Endothelial cell of umbilical vein (primary cell): ENCODE measurements at places on chromosomes 3 and 15.

DNA sequence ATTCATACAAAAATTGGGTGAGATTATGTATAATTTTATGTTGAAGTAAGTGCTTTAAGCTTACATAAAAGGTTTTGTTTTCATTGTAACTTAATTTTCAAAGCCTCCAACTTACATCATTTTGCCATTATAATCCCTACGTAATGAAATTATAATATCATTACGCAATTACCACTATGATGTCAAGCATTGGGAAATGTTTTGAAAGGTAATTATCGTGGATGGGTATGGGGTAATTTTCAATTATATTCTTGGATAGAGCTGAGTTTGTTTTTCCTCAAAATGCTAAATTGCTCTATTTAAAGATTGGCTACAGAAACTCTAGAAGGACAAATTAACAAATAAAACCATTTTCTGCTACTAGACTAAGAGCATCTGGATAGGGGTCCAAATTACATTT is 80.2 kb upstream of the FAM3D start:
- DNase-seq: no peak

DNA sequence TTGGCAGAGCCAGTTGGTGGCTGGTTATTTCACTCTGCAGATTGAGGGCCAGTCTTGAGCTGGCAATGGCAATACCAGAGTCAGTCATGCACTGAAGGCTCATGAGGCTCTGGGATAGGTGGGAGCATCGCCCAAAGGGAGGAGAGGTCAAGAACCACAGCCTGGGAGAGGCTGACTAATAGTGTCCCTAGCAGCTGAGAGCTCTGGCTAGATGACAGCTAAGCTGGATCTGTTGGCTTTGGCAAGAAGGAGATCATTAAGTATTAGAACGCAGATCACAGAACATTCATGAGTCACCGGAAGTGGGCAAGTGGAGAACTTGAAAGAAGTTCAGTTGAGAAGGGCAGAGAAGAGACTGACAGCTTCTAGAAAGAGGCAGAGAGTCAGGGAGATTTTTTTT is 521.1 kb downstream of the NR2F2 start:
- DNase-seq: peak; percentile 43

DNA sequence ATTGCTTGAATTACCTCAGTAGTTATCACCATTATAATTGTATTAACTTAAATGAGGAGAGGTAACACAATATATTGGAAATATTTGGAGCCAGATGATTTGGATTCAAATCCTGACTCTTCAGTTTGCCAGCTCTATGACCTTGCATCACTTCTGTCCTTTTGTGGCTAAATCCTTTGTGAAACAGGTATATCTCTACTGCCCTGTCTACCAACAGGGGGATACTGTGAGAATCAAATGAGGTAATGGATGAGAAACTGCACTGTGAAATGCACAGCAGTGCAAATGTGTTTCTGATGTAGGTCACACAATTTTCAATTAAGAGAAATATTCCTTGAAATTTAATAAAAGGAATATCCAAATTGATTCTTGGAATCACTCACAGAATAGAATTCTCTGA is 58.8 kb downstream of the CCDC54 start:
- DNase-seq: no peak

GRCh38 chr15:57037548-57037947 is 119.1 kb downstream of the TCF12 start:
- DNase-seq: no peak

- peak; percentile 49 for DNase-seq
These were observed 181.0 kb downstream of the VPS13C start for GRCh38 chr15:61879219-61879618.

GRCh38 chr15:81108427-81108826 is 25.6 kb upstream of the CFAP161 start:
- peak; percentile 49 for DNase-seq

- no peak for DNase-seq
These were observed at the start of gene CDHR4 for GRCh38 chr3:49799761-49800160. TSS of gene CDHR4 (minus strand) at chr3:49799873. CDS start at chr3:49799812, 61 bp downstream.

DNA sequence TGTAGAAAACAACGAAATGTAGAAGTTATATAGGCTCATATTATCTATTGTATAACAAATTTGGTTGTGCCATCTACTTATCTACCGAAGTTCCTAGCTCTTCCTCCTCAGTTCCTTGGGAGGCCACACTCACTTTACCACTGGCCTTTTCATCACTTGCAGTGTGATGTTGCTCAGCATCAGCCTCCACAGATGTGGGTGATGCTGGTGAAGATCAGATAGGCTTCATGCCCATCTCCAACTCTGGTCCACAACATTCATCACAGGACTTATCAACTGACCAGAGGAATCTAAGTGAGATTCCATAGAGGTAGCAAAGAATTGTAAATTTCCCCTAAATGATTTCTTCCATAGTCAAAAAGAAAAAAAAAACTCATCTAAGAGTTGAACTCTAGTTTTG is 8.4 kb downstream of the CD200 start:
- DNase-seq: no peak

DNA sequence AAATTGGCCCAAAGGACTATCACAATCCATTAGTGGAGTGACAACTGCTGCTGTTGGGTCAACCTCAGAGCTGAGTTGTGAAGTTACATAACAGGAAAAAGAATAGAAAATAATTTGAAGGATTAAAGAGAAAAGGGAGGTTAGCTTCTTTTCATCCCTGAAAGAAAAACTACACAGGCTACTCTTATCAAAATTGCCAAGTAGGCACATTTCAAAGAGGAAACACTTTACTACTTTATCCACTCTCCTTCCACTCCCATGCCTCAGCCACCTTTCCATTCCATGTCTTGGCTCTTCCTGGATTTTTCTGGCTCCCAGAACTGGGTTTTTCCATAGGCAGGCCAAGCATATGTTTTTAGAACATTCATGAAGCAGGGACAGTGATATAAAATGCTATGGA is 384.0 kb upstream of the RORA start:
- DNase-seq: no peak
